Left ventricle myocardium inferior (tissue), 1 donor: ENCODE measurements at places on chromosomes 5 and 9. TPM values are rescaled to one million over a fixed set of nuclear protein-coding genes. Genes with fewer than 3 reads are reported as not detected.

DNA sequence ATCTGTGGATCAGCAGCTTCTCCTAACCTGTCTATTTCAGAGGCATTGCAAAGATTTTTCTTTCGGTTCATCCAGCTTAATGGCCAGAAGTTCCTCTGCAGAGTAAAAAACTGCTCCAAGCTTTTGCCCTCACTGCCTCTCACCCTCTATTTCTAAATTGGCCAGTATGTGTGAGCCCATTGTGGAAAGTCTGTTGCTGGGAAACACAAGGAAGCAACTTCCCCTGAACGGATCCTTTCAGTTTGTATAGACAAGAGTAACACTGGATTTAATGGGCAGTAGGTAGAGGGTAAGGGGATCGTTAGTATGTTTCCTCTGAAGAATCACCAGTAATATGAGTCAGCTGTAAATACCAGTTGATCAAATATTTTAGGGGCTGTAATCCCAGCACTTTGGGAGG lies 7.2 kb downstream of the THBS4 start:
- no peak for DNase-seq

DNA sequence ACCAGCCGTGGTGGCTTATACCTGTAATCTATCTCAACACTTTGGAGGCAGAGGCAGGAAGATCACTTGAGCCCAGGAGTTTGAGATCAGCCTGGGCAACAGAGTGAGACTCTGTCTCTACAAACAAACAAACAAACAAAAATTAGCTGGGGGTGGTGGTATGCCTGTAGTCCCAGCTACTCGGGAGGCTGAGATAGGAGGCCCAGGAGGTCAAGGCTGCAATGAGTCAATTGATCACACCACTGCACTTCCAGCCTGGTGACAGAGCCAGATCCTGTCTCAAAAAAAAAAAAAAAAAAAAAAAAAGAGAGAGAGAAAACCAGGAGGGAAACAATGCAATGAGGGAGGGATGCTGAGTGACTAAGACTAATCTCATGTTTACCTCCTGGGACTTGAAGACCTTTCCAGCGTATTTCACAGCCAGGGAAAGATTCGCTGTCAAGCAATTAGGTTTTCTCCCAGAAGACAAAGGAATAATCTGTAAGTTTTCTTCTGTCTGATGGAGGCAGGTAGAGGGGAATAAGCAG lies 51.1 kb upstream of the MIER3 start:
- no peak for DNase-seq

GRCh38 chr5:90184764-90185163 lies 224.8 kb downstream of the CETN3 start:
- no peak for DNase-seq

DNA sequence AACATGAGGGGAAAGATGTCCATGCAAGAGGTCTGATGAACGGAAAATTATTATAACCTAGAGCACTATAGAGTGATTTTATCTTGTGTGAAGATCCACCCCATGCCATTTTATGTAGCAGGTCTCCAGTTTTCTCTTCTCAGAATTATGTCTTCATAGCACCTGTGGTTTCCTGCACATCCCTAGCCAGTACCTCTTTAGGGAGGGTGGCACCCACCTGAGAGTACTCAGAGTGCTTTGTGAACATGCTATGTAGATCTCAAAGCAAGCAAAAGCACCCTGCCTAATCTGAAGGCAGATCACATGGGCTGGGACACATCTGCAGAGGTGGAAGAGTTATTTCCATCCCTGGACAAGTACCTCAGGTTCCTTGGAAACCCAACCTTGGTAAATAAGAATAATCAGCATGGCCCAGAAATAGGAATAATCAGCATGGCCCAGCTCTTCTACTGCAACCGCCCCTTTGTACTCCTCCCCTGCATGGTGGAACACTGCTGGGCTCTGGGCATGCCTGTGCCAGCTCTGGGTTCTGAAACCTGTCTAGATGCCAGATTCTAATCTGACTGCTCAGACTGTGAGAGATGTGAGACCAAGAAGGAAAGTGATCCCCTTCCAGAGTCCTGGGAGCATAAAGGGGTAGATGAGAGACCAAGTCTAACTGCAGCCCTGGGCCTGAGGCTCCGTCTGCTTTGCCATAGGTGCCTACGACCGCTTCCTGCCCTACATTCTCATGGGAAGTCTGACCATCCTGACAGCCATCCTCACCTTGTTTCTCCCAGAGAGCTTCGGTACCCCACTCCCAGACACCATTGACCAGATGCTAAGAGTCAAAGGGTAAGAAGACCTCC lies 23.7 kb downstream of the SLC22A5 start:
- DNase-seq = no peak

DNA sequence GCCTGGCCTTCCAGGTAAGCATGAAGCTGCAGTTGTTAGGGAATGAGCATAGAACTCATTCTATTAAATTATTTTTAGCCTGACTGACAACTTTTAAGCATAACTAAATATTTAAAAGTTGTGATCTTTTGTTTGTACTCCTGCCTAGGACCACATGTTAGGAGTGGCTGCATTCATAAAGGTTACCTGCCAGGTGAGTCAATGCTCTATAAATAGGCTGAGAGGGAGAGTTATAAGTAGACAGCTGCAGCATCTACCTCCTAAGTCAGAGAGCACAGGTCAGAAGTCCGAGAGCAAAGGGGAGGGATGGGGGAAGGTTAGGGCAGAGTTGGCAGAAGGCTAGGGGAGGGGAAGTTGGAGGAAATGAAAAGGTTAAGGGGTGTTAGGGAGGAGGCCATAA lies 292.4 kb upstream of the TLE4 start:
- no peak for DNase-seq

The AJM1 gene
- total RNA-seq = 7.7 TPM
